ENCODE measurements at places on chromosomes 7 and 10.

GRCh38 chr10:77673515-77674140 lies 36.0 kb upstream of the KCNMA1 start:
- DNase-seq, result no peak

- no peak for DNase-seq
Measured at GRCh38 chr7:64839910-64840309, 45.7 kb downstream of the ZNF138 start.

DNA sequence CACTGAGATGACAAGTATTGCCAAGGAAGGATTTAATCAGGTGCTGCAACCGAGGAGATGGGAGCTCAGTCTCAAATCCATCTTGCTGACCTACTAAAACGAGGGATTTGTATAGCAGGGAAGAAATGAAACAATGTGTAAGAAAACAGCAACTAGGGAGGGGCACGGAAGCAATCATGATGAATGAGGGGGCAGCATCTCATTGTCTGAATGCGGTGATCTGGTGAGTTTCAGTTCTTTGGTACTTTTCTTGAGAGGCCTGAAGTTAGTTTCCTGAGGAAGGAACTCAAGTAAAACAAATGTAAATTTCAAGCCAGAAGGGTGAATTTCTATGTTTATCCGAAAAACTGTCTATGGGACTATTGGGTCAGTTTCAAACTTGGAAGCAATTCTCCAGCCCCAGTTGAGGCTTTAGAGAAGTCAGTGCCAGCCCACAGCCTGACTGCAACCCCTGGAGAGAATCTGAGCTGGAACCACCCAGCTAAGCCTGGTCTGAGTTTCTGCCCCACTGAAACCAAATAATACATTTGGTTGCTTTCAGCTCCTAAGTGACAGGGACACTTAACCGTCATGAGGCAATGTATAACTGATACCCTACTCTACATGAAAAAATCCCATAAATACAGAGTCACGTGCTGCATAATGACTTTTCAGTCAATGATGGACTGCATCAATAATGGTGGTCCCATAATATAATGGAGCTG lies 45.8 kb upstream of the TNS3 start:
- DNase-seq, result no peak

GRCh38 chr7:23277359-23277989 lies 21.7 kb upstream of the MALSU1 start:
- DNase-seq, result peak; percentile 72

GRCh38 chr10:131735577-131735976 lies 165.2 kb upstream of the PPP2R2D start:
- DNase-seq, result no peak

DNA sequence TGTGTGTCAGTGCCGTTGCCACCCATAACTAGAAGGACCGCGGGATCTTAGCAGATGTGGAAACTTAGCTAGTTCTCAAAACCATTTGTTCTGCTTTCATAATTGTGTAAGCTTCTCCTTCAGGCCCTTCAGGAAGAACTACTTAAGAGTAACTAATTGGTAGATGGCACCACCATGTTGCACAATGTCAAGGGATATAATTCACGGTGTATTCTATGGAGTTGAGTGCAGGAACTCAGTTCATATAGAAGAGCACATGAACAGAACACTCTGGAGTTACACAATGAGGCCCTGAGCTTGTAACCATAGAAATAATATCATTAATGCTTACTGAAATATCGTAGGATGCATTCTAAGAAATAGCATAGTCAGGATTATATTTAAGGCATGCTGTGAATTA lies 126.5 kb upstream of the GAD2 start:
- DNase-seq, result no peak

GRCh38 chr10:76721891-76722505 lies 915.6 kb downstream of the KCNMA1 start:
- DNase-seq, result no peak
